ENCODE measurements at places on chromosomes 11 and 22.

DNA sequence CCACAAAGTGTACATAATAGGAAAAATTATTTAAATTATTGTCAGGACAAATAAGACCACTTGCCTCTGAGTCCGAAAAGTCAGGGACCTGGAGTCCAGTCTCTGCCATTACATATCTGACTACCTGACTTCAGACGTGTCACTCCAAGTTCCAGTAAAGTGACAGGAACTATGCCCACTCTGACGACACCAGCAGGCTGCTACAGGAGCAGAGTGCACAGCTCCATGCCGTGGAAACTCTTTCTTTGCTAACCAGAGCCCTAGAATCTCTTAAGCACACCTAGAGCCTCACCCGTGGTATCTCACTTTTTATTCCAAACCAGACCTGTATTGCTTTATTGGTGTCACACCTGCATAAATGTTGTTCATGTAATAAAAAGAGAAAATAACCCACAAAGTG lies 93.7 kb downstream of the PLEKHA7 start:
- no peak for DNase-seq

DNA sequence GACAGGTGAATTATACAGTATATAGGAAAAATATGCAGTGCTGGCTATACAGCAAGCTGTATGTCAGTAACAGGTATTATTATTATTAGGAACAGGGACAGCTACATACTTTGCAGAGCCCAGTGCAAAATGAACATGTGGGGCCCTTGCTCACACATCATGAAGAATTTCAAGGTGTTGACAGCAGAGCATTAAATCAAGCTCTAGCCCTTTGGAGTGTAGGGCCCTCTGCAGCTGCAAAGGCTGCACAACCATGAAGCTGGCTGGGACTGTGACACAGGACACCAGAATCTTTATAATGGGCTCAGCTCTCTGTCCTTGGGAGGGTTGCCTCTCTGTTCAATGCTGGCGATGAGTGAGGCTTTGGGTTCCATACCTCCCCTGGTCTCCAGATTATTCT lies 44.9 kb upstream of the DAGLA start:
- DNase-seq: no peak

DNA sequence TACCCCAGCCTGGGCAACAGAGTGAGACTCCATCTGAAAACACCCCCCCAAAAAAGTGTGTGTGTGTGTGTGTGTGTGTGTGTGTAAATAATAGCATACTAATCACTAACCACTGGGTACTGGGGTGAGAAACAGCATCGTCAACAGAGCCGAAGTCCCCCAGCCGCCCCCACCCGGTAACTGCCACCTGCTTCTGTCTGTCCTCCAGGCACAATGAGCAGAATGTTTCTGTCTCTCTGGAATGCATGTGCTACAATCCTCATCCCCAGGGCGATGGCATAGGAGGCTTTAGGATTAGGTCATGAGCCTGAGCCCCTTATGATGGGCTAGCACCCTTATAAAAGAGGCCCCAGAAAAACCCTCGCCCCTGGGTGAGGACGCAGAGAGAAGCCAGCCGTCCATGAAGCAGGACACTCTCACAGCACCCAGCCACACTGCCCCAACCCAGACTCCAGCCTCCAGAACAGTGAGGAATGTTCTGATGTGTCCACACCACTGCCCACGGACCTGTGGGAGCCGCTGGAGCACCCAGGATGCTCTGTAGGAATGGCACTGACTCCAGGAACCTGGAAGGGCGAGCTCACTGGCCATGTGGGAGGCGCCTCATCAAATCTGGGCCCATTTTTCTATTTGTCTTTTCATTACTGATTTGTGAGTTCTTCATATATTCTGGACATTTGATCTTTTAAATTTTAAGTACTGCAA lies 9.9 kb downstream of the TTLL8 start:
- DNase-seq: peak; percentile 56

DNA sequence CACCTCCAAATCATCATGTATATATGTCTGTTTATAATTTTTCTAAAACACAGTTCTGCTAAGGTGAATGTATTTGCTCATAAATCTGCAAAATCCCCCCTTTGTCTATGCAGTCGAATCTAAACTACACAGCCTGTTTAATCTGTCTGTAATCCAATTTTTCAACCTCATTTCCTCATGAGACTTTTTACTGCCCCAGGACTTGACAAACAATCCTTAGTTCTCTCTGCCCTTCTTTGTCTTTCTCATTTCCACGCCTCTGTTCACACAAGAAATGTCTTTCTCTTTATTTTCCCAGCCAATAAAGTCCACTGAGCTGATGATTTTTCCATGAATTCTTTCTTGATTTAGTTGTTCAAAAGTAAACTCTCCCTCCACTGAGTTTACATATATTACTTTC lies 1154.3 kb downstream of the FAM181B start:
- DNase-seq: no peak

GRCh38 chr11:95867105-95867504 lies 56.8 kb downstream of the MTMR2 start:
- DNase-seq: no peak

DNA sequence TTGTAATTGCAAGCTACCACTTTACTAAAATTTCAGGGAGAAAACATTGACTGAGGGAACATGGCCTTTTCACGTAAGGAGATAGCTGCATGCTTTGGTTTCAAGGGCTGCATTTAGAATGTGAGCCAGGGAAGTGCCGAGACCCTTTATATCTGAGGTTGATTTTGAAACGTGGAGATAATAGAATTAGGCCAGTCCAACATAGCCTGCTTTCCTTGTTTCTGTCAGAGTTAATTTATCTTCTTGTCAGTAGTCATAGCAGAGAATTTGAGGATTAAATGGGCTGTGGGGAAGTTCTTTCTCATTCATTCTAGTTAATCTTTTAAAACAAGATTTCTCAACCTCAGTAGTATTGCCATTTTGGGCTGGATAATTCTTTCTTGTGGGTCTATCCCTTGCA lies 12.2 kb downstream of the ALKBH3 start:
- no peak for DNase-seq

DNA sequence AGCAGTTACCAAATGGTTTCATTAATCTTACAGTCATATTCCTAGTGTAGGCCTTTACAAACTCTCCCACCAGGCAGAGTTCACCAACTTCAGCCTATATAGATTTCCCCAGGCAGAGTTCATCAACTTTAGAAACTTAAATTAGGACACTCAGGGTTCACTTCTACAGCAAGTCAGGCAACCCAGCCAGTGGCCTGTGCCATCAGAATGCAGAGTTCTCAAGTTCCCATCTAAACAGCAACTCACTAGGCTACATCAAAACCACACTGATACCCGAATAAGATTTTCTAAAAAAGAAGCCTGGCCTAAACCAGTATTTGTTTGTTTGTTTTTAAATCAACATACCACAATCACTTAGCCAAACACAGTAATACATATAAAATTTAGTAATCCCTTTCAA lies 33.7 kb downstream of the PICALM start:
- no peak for DNase-seq

DNA sequence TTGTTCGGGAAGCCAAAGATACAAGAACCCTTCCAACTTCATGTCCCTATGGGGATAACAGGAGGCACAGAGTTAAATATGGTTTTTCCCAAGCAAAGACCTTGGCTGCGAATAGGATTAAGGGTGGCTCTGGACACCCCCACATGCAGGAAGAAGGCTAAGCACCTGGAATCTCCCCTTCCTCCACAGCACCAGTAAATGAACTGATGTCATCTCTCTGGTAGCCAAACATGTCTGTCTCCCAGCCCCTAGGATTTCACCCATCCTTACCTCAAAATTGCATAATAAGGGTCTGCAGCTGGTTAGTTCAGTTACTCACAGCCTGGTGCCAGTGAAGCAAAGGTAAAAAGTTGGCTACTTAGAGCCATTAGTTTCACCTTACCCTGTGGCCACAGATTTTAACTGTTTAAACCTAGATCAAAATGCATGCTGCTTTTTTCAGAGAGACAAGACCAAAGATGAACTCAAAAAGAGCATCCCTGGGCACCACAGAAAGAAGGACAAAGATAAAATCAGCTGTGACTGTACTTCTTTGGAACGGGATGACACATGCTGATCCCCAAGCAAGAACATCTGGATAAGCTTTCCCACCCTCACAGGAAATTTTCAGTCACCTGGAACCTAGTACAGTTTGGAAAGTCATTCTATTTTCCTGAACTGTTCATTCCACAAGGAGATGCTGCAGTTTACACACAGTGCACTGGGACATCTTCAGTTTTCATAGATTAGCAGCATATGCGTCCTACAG lies 77.2 kb upstream of the AKIP1 start:
- DNase-seq: no peak

DNA sequence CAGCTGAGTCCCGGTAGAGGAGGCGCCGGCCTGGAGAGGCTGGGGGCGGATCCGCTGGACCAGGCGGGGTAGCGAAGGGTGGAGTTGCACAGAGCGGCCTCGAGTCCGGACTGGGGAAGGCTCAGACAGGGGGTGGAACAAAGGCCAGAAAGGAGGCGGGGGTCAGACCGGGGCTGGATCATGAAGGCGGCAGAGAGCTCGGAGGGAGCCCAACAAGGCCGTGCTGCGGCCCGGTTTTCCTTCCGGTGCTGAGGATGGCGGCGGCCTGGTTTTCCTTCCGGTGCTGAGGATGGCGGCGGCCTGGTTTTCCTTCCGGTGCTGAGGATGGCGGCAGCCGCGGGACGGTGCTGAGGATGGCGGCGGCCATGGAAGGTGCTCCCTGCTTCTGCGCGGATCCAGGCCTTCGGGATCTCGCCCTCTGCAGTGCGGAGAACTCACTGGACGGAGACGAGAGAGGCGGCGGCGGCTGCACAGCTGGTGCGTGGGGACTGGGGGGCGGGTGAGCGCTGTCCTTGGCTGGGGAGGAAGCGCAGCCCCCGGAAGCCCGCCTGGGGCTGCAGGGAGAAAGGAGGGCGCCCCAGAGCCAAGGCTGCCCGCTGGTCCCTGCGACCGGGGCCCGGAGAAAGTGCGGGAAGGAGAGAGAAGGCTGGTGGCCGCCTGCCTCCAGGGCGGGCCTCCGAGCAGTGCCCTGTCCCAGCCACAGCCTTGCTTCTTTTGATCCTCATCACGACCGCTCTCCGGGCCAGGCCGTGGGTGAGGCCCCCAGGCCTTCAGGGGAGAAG lies 350.4 kb upstream of the B3GAT1 start:
- no peak for DNase-seq

DNA sequence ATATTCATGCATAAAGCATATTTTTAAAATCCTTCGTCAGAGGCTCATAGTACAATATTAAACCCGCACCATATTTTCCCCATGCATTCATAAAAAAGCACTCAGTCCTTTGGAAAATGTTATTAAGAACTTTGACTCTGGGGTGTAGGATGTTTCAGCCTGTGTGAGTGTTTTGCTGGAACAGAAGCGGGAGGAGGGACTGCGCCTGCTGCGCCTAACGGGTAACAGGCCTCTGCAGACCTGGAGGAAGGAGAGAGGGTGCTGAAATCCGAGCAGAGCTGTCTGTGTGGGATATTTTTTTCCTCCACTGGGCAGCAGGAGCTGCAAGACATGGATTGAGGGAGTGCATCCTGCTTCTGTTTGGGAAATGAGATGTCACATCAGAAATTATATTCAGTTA lies 483.0 kb downstream of the BRD1 start:
- no peak for DNase-seq

DNA sequence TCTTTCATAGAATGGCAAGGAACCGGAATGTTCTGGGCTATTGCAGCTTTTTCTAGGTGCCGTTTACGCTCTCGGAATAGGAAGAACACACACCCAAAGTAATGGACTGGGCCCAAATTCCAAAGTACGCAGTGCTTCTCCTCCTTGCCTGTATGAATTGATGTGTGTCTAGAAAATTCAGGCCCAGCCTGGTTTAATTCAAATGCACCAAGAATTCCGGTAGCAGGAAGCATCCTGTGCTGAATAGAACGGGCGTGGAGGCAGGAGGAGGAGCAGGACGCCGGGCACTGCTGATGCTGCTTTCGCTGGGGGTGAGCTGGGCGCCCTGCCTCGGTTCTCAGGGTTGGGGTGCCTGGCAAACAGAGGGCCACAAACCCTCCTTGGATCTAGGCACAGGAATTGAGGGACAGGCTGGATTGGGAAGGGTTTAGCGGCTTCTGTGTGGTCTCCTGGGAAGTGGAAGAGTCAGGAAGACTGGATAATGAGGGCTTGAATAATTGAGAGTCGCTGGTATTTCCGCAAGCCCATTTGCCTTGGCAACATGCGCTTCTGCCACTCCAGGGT lies 2.0 kb downstream of the PARVB start:
- no peak for DNase-seq

GRCh38 chr11:67076202-67076601 lies 19.6 kb downstream of the RHOD start:
- no peak for DNase-seq

DNA sequence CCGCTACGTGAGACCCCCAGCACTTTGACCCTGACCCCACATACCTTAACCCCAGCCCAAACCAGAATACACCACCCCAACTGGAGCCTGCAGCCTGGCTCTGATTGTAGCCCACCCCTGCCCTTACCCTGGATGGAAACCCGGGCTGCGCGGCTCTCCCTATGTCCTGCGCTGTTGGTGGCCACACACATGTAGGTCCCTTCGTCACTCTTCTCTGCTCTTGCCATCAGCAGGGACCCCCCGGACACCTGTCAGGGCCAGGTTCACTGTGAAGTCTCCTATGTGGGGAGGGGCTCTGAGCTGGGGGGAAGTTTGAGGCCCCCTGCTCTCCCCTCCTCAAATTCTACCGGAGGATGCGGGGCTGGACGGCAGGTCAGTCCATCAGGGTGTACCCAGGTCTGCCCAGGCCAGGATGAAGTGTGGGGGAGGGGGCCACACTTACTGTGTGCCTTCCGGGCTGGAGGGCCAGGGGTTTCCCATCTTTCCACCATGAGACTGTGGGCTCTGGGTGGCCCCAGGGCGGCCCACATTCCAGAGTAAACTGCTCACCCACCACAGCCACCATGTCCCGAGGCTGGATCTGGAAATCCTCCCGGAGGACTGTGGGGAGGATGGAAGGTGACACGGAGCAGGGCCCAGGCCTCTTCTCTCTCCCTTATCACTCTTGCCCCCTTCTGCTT lies 1.5 kb downstream of the ROBO4 start:
- no peak for DNase-seq

DNA sequence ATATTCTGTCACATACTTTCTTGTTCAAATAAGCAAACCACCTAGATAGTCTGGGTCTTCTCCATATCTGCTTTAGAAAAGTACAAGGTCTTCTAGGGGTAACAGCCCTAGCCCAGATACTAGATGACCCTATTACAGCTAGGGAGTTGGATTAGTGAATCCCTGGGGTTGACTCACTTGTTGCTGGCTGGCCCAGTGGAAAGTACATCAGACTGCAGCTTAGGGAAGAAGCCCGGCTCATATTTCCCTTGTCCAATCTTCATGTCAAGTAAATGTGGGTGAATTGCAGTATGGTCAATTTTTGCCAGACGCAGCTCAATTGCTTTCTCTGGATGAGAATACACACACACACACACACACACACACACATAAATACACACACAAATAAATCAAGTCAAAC lies 79.1 kb upstream of the SCUBE2 start:
- no peak for DNase-seq
